Vagina (tissue), 2 donors: ENCODE measurements at places on chromosomes 2 and 18.

GRCh38 chr2:11129598-11130449 is 25.4 kb upstream of the SLC66A3 start:
- no peak for DNase-seq
- H3K27ac ChIP-seq = no peak overlapping the region
- H3K27me3 ChIP-seq = no peaks in the 10 kb centered on the region

- no peaks in the 10 kb centered on the region for H3K4me1 ChIP-seq
- no peak overlapping the region for H3K4me3 ChIP-seq
- no peak overlapping the region for H3K27ac ChIP-seq
- no peak for DNase-seq
- H3K27me3 ChIP-seq = no peaks in the 10 kb centered on the region
Observed at GRCh38 chr18:73452866-73453265, 585.1 kb upstream of the NETO1 start.

GRCh38 chr2:15275346-15275745 is 285.8 kb downstream of the NBAS start:
- no peak overlapping the region for H3K4me3 ChIP-seq
- H3K27me3 ChIP-seq = no peaks in the 10 kb centered on the region
- no peaks in the 10 kb centered on the region for H3K4me1 ChIP-seq
- H3K27ac ChIP-seq = no peak overlapping the region

DNA sequence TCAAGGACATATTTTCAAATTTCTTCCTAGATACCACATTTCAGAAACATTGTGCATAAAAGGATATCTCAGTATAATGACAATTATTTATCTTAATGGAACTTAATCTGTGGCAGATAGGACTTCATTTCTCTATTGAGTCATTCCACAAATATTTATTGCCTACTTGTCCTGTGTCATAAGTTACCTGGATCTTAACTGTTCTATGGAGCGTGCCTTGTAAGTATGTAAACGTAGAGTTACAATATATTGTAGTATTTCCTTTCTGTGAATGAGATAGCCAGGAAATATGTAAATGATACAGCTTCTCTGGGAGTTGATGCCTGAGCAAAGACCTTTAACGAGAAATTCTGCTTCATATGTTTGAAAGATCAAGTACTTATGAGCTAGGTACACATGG is 2.5 kb downstream of the AGFG1 start:
- no peak overlapping the region for H3K27ac ChIP-seq
- H3K36me3 ChIP-seq = no peaks in the 10 kb centered on the region

GRCh38 chr2:186617148-186617547 is 27.3 kb downstream of the ITGAV start:
- no peaks in the 10 kb centered on the region for H3K27me3 ChIP-seq
- H3K4me1 ChIP-seq = peaks cover 7% of the 10 kb centered on the region
- no peak for DNase-seq
- no peak overlapping the region for H3K4me3 ChIP-seq
- H3K36me3 ChIP-seq = no peaks in the 10 kb centered on the region

DNA sequence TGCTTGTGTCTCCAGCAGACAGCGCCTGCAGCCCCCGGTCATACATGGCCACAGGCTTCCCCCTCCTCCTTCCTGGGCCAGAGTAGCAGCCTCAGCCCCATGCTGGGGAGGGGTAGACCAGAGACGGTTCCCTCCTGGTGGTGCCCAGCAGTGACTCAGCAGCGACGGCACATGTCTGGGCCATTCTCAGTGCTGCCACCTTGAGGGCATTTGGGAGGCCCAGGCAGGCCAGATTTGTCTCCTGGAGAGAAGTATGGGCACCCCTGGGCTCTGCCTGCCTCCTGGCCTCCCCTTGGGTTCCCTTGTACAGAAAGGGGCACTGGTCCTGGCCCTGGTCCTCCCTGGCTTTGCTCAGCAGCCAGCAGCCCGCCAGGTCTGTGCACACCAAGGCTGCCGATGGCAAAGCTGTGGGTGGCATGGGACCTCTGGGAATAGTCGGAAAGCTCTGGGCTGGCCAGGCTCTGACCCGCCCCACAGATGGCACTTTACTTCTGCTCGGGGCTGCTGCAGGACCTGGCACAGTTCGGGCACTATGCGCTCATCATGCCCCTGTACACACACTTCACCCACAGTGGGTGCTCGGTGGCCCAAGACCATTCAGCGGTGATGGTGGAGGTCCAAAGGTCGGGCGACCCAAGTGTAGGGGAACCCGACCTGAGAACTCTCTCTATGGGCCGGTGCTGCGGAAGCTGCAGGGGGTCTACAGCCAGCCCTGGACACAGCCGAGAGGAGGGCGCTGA is 11.4 kb upstream of the ALPI start:
- H3K4me3 ChIP-seq = no peak overlapping the region
- no peak overlapping the region for H3K27ac ChIP-seq
- DNase-seq = no peak
- no peaks in the 10 kb centered on the region for H3K36me3 ChIP-seq

GRCh38 chr2:109736177-109736827 is 57.8 kb upstream of the RGPD5 start:
- H3K4me3 ChIP-seq = no peak overlapping the region
- no peaks in the 10 kb centered on the region for H3K27me3 ChIP-seq
- no peak overlapping the region for H3K27ac ChIP-seq
- DNase-seq = peak; percentile 84

DNA sequence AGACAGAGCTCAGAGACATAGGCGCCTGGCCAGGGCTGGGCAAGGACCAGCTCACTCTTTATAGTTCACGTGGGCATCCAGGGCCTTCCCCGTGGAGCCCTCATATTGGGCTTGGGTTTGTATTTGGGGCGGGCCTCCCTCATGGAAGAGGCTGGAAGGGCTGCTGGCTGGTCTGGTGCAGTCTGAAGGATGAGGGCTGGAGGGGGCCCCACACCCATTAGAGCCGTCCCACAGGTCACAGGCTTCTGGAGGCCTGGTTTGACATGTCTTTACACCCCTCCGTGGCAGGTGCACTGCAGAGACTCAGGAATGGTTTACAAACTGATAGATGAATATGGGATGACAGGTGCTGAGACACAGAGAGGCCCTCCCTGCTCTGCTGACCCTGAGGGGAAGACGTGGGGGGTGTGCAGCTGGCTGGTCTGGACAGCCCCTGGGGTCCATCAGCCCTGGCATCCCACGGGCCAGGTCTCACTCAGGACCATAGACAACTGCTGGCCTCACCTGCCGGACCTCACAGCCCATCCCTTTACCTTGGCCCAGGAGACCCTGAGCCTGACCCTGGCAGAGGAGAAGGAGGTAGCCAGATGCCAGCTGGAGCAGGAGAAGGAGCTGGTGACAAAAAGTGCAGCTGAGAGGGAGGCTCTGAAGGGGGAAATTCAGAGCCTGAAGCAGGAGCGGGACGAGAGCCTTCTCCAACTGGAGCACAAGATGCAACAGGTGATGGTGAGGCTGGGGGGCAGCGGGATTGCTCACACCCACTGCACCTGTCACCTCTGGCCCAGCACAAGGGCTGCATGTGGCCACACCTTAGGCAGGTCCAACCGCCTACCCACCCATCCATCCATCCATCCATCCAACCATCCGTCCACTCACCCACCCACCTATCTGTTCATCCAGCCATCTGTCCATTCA is 43.9 kb downstream of the CROCC2 start:
- no peak overlapping the region for H3K4me3 ChIP-seq
- H3K4me1 ChIP-seq = no peaks in the 10 kb centered on the region
- no peak for DNase-seq
- no peaks in the 10 kb centered on the region for H3K36me3 ChIP-seq

DNA sequence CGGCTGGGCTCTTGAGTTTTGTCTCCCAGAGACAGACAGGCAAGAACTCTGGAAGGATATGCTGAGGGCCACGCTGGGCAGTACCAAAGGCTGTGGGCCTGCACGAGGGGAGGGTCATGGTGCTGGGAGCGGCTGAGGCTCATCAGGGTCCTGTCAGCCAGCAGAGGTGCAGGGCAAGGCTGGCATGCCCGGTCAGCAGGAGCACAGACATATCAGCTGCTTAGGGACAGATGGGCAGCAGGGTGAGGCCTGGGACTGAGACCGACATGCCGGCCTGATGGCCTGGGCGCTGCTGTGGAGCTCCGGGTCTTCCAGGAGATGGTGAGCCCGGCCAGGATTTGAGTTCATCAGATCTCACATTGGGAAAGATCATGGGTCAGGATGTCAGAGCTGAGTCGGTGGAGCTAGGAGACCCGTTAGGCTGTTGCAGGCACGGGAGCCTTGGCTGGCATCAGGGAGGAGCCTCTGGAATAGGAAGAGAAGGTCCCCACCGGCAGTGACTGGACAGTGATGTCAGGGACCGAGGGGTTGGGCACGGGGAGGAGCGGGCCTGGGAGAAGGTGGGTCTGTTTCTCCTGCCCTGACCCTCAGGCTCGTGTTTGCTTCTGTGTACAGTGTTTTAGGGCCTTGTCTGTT is 18.8 kb downstream of the CNDP2 start:
- H3K36me3 ChIP-seq = peaks cover 85% of the 10 kb centered on the region
- no peaks in the 10 kb centered on the region for H3K4me1 ChIP-seq
- no peak for DNase-seq
- no peak overlapping the region for H3K27ac ChIP-seq
- H3K27me3 ChIP-seq = no peaks in the 10 kb centered on the region
- H3K4me3 ChIP-seq = no peak overlapping the region

- no peak overlapping the region for H3K4me3 ChIP-seq
- no peak for DNase-seq
- no peaks in the 10 kb centered on the region for H3K27me3 ChIP-seq
- peaks cover 4% of the 10 kb centered on the region for H3K4me1 ChIP-seq
- no peaks in the 10 kb centered on the region for H3K36me3 ChIP-seq
Observed at GRCh38 chr2:161994761-161995520, 79.1 kb downstream of the DPP4 start.

DNA sequence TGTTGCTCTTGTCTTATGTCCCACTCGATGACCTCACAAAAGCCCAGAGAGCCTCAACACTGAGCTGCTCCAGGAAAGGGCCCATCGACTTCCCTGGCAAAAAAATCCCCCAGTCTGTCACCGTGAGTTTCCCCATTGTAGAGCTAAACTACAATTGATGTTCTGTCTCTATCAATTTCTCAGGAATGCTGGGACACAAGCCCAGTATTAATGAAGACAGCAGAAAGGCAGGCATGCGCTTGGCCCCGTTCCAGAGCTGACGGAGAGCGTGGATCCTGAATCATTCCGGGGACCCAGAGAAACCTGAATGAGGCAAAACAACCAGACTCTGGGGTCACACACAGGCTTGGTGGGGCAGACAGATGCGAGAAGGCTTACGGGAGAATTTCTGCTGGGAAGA is 146.9 kb downstream of the TTC32 start:
- no peaks in the 10 kb centered on the region for H3K27me3 ChIP-seq
- DNase-seq = peak; percentile 79

GRCh38 chr2:29314816-29315571 is 199.8 kb downstream of the CLIP4 start:
- peaks cover 5% of the 10 kb centered on the region for H3K4me1 ChIP-seq
- H3K27ac ChIP-seq = no peak overlapping the region
- H3K36me3 ChIP-seq = no peaks in the 10 kb centered on the region
- H3K4me3 ChIP-seq = no peak overlapping the region

GRCh38 chr2:141557329-141558095 is 573.3 kb downstream of the LRP1B start:
- H3K4me1 ChIP-seq = no peaks in the 10 kb centered on the region
- no peak for DNase-seq
- no peak overlapping the region for H3K4me3 ChIP-seq

DNA sequence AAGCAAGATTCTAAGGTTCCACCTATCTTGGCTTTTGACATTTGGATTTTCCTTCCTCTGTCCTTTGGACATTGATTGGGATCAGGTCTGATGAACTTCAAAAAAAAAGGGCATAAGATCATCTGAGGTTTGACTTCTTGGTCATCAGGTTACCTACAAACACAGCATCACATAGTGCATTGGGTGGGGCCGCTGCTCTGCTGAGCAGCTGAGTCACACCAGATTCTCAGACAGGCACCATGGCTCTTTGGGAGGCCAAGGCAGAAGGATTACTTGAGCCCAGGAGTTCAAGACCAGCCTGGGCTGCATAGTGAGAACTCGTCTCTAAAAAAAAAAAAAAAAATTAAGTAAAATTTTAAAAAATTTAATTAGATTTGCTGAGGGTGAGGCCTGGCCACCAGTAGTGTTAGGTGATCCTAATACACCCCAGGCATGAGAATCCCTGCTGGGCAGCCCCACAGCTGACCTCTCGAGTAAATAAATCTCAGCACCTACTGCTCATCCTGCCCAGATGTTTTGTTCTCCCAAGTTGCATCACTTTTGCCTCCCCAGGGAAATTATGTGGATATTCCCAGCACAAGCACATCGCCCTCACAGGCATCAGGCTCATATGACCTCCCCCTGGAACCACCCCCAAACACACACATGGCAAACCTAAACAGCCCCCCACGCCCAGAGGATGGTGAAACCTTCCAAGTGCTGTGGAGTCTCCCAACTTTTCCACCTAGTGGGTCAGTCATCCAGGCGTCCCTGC is 5.3 kb downstream of the MLPH start:
- no peak overlapping the region for H3K4me3 ChIP-seq
- peaks cover 36% of the 10 kb centered on the region for H3K4me1 ChIP-seq
- no peak for DNase-seq
- H3K36me3 ChIP-seq = peaks cover 7% of the 10 kb centered on the region
- no peaks in the 10 kb centered on the region for H3K27me3 ChIP-seq

- H3K4me1 ChIP-seq = peaks cover 29% of the 10 kb centered on the region
- no peak for DNase-seq
- no peak overlapping the region for H3K27ac ChIP-seq
- no peaks in the 10 kb centered on the region for H3K27me3 ChIP-seq
- no peak overlapping the region for H3K4me3 ChIP-seq
Observed at GRCh38 chr2:120591572-120591971, 144.1 kb upstream of the GLI2 start.

DNA sequence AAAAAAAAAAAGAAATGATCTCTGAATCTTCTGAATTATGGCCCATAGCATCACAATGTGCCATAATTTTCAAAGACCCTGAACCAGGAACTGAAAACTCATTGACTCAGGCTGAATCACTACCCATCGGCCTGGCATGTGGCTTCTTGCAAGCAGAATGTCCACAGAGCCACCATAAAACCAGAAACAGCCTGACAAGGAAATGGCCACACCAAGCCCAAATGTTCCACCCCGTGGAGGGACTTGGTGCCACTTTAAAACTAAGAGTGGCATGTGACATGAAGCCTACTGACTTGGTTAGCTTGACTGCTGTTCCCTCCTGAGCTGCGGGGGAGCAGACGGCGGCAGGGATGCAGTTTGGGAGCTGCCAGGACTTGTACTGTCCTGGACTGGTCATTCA is 71.2 kb upstream of the RBM44 start:
- no peak overlapping the region for H3K27ac ChIP-seq
- H3K4me3 ChIP-seq = no peak overlapping the region
- H3K4me1 ChIP-seq = peaks cover 76% of the 10 kb centered on the region
- DNase-seq = no peak
- H3K27me3 ChIP-seq = no peaks in the 10 kb centered on the region

DNA sequence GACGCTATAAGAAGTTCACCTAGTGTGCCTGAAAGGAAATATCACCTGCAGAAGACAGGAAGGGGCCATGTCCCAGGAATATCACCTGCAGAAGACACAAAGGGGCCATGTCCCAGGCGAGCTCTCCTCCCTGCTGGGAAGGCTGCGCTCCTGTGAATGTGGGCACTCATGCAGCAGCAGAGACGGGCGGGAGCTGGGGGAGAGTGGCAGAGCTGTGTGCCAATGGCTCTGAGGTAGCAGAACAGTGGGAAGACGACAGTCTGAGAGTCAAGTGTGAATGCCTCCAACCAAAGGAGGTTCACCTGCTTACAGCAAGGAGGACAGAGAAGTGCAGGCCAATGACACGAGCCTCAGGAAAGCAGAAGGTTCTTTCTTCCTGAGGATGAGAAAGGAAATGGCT is 117.9 kb upstream of the SALL3 start:
- no peaks in the 10 kb centered on the region for H3K27me3 ChIP-seq
- no peaks in the 10 kb centered on the region for H3K36me3 ChIP-seq
- no peak for DNase-seq
- no peaks in the 10 kb centered on the region for H3K4me1 ChIP-seq
- H3K4me3 ChIP-seq = no peak overlapping the region
